ENCODE measurements at places on chromosomes 3 and 15. TPM values are rescaled to one million over a fixed set of nuclear protein-coding genes. Genes with fewer than 3 reads are reported as not detected.

SKOR1 gene
- 0.69 TPM for total RNA-seq

GOLGA8K gene
- not detected for total RNA-seq

AMIGO3 gene
- not detected for total RNA-seq

IFT122 gene
- 19.5 TPM for total RNA-seq

DUOX1 gene
- 0.58 TPM for total RNA-seq

FETUB gene
- not detected for total RNA-seq

SLC2A2 gene
- total RNA-seq, result not detected

ADIPOQ gene
- total RNA-seq, result 0.57 TPM

RHCG gene
- not detected for total RNA-seq

MORF4L1 gene
- total RNA-seq, result 476 TPM

TRIP4 gene
- 12.5 TPM for total RNA-seq

U2SURP gene
- 35.7 TPM for total RNA-seq

TRH gene
- not detected for total RNA-seq

ANO10 gene
- total RNA-seq, result 23.4 TPM

GASK1A gene
- 22.1 TPM for total RNA-seq

TOP2B gene
- 108 TPM for total RNA-seq

SUSD5 gene
- 0.42 TPM for total RNA-seq

SHF gene
- total RNA-seq, result 4.6 TPM

RBP2 gene
- total RNA-seq, result not detected

RASGRF1 gene
- total RNA-seq, result not detected

DLEC1 gene
- total RNA-seq, result 0.40 TPM

CELSR3 gene
- 0.84 TPM for total RNA-seq

TTC21A gene
- 1.7 TPM for total RNA-seq

PP2D1 gene
- total RNA-seq, result not detected

All from esophagus muscularis mucosa (tissue), 4 donors.